Smooth muscle cell of bladder (primary cell): ENCODE measurements at places on chromosomes 2 and 18. TPM values are rescaled to one million over a fixed set of nuclear protein-coding genes. Genes with fewer than 3 reads are reported as not detected.

The IHH gene
- not detected in 2 replicates for total RNA-seq

The TRIM43 gene
- total RNA-seq: not detected in 2 replicates

The GKN1 gene
- not detected in 2 replicates for total RNA-seq

The SLC8A1 gene
- 13.1 and 19.8 TPM in 2 replicates for total RNA-seq

The CUL3 gene
- 52.8 and 60.8 TPM in 2 replicates for total RNA-seq

The CASP8 gene
- 19.1 and 21.5 TPM in 2 replicates for total RNA-seq
